Muscle of arm (tissue), 14 donors: ENCODE measurements at places on chromosomes 3 and 15.

DNA sequence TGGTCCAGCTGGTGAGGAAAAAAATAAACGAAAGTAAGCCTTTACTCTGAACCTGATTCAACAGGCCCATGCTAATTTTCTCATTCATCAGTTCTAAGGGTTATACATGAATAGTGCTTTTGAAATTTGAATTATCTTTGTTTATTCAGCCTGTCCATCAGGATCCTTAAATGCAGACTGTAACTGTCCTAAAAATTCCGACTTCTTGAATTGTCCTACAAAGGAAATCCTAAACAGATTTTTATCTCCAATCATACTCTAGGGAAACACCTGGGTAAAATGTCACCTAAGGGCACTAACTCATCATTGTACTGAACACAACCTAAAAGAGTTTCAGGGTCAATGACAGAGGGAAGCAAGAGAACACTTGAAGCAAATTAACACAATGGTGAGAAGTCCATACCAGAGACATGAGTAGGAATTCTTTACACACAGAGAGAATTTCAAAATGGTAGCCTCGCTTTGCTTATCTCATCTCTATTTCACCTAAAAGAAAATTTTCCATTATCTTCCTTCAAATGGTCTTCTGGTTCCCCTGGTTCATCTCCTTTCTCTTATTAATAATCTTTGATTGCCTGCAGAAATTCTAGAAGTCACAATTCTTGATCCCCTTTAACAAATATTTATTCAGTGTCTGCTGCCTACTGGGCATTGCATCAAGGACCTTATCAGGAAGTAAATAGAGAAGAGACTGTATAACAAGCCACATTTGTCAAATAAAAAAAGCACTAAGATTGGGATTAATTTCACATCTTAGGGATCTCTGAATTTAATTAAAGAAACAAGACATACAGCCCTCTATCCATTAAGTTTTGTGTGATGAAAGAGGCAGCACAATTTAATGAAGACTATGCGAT lies 182.7 kb downstream of the MEIS2 start:
- no peak for DNase-seq

GRCh38 chr3:31929826-31930502 lies 51.1 kb downstream of the OSBPL10 start:
- no peak for DNase-seq

- DNase-seq = no peak
These were observed 4.8 kb downstream of the CLN6 start for GRCh38 chr15:68224546-68225250.

DNA sequence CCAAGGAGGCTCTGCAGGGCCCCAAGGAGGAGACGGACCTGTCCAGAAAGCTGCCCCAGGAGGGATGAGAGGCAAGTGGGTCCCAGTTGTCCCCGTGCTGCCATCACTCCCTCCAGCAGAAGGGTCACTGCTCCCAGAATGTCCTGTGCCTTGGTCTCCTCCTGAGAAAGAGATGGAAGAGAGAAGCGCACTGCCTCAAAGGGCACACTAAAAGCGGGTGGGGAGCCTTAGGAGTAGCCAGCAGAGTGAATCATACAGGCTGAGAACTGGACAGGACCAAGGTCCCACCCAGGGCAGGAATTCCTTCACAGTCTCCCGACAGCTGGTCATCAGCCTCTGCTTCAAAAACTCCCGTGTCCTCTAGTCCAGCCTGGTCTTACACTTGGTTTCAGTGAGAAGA lies 4.6 kb downstream of the THPO start:
- no peak for DNase-seq

DNA sequence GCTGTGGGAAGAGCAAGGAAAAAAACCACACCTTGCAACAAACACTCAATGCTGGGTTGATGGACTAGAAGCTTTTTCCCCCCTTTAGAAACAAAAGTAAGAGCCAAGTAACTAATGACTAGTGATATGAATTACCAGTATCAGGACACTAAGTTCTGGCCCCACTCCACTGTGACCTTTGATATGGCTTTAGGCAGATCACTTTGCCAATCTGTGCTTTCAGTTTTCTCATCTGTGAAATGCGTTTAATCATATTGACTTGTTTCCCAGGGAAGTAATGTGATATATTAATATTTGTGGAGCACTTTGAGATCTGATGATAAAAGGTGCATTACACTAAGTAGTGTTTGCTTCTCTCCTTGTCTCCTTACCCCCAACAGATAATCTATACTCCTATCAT lies 319.3 kb upstream of the SATB1 start:
- DNase-seq = no peak

GRCh38 chr3:57691411-57692132 lies 1.3 kb downstream of the DENND6A start:
- DNase-seq = no peak

GRCh38 chr3:152346058-152346457 lies 77.3 kb downstream of the MBNL1 start:
- no peak for DNase-seq

GRCh38 chr3:22117091-22117490 lies 366.1 kb upstream of the ZNF385D start:
- no peak for DNase-seq

DNA sequence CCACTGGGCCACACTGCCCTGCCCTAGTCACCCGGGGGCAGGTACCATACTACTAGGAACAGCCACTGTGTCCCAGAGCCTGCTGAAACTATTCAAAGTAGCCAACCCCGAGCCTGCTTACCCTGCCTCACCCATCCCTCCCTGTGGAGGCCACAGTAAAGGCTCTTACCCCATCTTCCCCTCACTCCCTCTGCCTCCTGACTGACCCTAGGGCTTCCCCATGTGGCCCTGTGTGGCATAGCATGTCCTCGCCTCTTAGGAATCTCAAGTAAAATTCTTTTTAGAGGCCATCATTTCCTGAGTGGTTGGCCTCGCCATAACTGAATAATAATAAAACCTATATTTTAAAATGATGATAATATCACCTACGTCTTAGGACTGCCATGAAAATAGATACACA lies 112.2 kb upstream of the SLC6A11 start:
- no peak for DNase-seq

- DNase-seq = no peak
These were observed 26.0 kb downstream of the RPN1 start for GRCh38 chr3:128624526-128625138.
